ENCODE measurements at places on chromosomes 1 and 21. TPM values are rescaled to one million over a fixed set of nuclear protein-coding genes. Genes with fewer than 3 reads are reported as not detected.
A peak's percentile ranks its signal among the peaks of the same experiment; 100 is the strongest.

Gene PDIK1L
- total RNA-seq, result 12.5 TPM

Gene SPATA6
- 9.4 TPM for total RNA-seq

Gene RNF186
- total RNA-seq, result 71.4 TPM

Gene CR1
- total RNA-seq, result 0.42 TPM

Gene ZFP69
- 2.1 TPM for total RNA-seq

Gene C1orf185
- total RNA-seq, result not detected

GRCh38 chr1:230825761-230826160 lies 42.6 kb downstream of the C1orf198 start:
- DNase-seq, result no peak

DNA sequence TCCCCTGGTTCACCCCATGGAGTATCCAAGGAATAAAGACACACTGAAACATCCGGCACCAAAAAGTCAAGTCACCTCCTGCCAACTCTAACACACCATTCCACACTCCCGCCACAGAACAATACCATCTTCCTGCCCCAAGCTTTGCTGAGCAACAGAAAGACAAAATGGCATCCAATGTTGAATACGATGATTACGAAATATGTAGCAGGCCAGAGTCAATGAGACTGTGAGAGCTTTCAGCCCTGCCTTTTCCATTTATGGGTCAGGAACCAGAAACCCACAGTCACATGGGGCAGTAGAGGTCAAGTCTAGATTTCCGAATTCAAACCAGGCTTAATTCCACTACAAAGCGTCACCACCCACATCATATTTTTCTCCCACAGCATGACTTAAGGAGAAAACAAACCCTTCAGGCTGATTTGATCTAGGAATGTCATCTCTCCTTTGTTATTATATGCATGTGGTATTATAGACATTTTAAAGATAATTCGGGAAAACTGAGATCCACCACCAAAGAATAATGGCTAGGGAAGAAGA lies 249.8 kb downstream of the SETD4 start:
- DNase-seq, result no peak

- no peak for DNase-seq
Measured at GRCh38 chr1:66598670-66599069, 64.7 kb downstream of the SGIP1 start.

- DNase-seq, result no peak
Measured at GRCh38 chr1:1869469-1869868, 21.4 kb downstream of the GNB1 start.

- no peak for DNase-seq
Measured at GRCh38 chr1:2180297-2181245, 14.0 kb downstream of the FAAP20 start.

DNA sequence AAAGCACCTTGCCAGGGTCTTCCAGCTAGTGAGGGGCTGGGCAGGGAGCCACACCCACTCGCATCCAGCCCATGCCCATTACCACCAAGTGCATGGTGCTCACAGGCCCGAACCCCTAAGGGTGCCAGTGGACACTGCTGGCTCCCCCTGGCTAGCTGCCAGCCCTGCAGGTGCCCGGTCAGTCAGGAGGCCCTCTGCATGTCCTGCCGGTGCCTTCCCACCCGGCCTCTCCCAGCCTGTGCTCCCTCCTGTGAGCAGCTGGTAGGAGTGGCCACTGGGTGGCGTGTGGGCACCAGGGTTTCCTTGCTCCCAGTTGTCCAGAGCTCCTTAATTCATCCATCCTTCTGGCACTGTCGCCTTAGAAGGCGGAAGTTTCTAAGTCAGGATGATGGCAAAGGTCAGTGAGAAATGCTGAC lies 33.4 kb downstream of the QSOX1 start:
- peak; percentile 71 for DNase-seq

DNA sequence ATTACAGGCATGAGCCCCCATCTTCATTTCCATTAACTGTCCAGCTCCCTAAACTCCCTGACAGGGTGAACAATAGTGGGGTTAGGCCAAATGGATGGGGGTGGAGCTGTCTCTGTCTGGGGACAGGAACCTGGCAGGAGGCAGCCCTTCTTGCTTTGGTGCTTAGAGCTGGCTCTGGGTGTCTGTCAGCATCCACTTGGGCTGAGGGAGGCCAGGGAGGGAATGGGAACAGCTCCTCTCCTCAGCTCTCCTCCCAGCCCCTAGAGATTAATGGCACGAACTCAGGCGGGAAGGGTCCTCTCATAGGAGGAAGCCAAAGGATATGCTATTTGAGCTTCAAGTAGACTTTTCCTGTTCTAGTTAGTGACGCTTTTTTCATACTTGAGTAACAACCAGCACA lies 11.1 kb upstream of the ETV3L start:
- DNase-seq, result no peak

DNA sequence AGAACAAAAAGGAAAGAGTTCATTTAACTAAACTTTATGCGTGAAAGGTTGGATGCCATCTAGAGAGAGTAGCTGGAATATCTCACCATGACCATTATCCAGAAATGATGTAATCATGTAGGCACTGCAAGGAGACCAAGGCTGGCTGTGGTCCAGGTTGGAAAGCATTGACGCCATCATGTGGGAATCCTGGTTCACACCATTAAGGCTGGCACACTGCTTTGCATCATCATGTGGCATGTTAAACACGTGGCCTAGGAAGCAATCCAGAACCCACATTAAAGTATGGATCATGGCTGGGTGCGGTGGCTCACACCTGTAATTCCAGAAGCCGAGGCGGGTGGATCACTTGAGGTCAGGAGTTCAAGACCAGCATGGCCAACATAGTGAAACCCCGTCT lies 4.3 kb downstream of the ADAMTS1 start:
- DNase-seq, result no peak

DNA sequence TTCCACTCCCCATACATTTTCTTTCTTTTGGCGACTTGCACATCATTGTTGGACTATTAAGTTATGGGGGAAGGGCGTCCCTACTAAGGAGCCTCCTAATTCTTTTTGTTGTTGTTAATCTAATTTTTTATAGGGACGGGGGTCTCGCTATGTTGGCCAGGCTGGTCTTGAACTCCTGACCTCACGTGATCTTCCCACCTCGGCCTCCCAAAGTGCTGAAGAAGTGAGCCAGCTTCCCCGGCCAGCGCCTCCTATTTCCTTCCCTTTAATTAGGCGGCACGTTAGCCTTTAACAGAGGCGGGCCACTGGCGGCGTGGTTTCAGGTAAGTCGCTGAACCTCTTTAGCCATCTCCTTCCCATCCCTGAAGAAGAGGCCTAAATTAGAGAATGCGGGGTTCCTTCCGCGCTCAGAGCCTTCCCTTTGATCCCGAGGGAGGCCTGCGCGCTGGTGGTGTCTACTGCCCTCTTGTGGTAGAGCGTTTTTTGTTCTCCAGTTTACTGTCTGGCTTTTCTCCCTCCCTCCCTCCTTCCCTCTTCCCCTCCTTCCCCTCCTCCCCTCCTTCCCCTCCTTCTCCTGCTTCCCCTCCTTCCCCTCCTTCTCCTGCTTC lies 38.1 kb downstream of the TNFRSF9 start:
- peak; percentile 75 for DNase-seq

Data from colonic mucosa (tissue), 4 donors.